Effector memory CD4-positive, alpha-beta T cell (primary cell): ENCODE measurements at places on chromosomes 1 and 21.

DNA sequence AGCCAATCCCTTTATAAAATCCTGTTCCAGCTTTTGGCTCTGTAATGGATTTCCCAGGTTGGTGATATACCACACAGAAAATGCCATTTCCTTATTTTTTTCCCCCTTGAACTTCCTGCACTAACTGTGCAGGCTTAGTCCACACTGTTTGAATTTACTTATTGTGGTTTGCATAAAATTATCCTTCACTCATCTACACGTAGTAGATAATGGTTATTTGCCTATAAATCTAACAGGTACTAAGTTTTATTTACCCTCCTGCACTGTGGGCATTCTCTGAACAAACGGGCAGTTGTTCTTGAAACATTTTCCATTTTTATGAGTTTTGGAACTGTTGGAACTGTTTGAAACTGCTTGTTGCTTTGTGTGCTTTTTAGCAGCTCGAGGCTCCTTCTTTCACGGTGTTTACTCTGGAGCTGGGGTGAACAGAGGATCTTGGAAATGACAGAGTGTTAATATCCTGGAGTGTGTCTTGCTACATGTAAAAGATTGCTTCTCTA, 23.0 kb upstream of the KIFAP3 start:
- DNase-seq: no peak

DNA sequence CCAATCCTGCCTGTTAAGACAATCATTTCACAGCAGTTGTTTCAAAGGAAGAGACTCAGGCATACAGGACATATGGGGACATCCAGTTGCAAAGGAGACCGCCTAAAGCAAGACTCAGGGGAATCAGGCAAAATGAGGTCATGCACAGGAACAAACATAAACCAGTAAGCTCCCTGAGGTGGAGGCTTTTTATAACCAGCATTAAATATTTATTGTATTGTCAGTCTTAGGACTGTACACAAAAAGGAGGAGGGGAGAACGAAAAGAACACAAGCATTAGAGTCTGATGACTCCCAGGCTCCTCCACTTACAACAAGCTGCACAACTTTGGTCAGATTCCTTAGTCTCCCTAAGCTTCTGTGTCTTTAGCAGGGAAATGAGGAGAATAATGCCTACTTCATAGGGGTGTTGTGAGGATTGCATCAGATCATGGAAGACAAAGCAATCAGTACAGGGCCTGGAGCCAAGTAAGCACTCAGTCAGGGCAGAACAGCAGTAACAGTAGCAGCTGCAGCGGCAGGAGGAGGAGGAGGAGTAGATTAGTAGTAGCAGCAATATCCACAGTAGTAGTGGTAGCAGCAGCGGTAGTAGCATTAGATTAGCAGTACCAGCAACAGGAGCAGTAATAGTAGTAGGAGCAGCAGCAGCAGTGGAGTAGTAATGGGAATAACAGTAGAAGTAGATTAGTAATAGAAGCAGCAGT, 54.2 kb upstream of the SPATA6 start:
- no peak for DNase-seq

DNA sequence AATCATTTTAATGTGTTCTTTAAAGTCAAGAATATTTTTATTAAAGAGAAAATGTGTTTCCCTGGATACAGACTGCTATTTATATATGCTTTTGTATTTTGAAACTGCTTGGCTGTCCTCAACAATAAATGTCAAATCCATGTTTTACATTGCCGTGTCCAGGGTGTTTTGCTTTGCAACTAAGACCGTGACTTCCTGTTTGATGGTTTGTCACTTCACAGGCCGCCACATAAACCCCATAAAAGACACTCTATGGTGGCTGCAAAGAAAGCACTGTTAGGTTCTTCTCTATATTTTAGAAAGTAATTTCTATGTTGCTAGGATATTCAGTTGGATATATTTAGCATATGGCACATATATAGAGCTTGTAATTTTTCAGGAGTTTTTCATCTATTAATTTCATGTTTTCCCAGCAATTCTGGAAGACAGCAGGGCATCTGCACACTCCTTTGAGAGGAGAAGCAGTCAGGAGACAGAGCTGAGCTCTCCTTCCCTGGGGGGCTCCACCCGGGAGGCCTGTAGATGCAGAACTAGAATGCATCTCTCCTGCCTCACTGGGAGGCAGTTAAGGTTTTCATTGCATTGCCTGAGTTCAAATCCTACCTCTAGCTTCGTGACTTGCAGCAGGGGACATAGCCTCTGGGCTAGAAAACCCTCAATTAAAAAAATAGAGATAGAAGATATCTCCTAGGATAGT, 33.1 kb downstream of the PRDM2 start:
- peak; percentile 5 for DNase-seq

DNA sequence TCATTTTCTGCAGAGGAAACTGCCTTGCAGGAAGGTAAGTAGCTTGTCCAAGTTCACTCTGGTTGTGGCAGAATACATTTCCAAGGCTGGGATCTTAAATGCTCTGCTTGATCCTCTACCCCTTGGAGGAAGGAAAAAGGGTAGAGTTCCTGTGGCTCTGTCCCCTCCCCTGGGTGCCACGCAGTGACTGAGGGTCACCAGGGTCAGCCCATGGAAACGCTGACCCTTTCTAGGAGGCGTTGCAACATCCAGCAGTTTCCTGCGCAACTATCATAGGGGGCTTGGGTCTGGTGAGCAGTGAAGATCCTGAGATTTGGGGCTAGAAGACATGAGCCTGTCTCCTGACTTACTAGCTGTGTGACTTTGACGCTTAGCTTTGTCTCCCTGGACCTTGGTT, 29.4 kb upstream of the EPS8L3 start:
- DNase-seq: no peak

DNA sequence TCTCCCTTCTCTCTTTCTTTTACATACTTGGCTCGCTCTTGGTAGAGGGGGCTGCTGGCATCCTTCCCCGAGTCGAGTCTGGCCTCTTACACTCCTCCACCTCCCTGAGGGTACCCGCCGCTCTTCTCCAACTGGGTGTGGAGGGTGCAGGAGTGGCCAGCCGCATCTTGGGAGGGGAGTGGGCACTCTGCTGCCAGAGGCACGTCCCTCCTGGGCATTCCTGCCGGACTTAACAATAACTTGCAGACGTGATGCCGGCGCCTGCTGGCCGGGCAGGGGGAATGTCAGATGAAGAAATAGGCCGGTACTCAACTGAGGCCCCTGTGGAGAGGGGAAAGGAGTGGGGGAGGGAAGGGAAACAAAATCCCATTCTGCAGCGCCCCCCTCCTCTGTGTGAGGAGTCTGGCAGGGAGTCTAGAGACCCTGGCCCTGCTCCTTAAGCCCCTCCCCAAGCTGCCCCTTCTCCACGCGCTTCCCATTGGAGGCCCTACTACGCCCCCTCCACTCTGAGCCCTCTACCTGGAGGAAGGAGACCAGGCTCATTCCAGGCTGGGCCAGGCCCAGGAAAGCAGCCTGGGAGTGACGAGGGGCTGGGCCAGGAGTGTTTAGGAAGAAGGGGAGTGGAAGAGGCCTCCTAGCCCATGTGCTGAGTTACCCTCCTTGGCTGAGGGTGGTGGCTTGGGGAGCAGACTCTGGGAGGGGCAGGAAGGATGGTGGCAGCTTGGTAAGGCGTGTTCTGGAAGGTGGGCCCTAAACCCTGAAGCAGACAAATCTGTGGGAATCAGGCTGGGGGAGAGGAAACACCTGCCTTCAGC, 1.8 kb downstream of the ATP2B4 start:
- no peak for DNase-seq

DNA sequence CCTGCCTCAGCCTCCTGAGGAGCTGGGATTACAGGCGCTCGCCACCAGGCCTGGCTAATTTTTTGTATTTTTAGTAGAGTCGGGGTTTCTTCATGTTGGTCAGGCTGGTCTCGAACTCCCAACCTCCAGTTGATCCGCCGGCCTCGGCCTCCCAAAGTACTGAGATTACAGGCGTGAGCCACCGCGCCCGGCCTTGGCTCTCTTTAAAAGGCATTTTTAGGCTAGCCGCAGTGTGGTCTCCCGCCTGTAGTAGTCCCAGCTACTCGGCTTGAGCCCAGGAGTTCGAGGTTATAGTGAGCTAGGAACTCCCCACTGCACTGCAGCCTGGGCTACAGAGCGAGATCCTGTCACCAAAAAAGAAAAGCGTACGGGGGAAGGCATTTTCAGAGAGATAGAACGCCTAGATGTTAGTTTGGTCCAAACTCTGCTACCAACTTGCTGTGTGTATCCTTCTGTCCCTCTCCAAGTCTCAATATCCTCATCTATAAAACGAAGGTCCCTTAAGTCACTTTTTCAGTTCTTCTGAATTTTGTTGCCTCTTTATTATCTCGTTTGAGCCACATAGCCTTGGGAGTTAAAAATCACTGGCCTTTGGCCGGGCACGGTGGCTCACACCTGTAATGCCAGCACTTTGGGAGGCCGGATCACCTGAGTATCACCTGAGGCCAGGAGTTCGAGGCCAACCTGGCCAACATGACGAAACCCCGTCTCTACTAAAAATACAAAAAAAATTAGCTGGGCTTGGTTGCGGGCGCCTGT, 734 bp downstream of the MED18 start:
- peak; percentile 6 for DNase-seq

DNA sequence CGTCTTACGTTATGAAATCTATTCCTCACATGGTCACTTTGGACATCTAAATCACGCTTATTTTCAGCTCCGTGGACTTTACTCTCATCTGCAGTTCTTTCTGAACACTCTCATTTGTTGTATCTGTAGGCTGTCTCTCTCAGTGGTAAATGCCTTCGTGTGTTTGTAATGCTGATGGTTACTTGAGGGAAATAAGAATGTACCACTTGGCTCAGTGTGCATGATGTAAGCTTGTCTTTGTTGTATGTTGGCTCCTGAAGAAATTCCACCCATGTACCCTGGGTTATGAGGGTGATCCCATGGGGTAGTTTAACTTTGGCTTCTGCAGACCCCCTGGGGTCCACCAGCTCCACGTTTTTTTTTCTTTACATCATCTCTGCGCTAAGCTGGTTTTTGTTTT, 378.4 kb downstream of the SETD4 start:
- no peak for DNase-seq

- no peak for DNase-seq
Measured at GRCh38 chr1:116075990-116076389, 35.2 kb upstream of the MAB21L3 start.

GRCh38 chr1:41975850-41976569, 57.3 kb upstream of the HIVEP3 start:
- DNase-seq: no peak

GRCh38 chr1:84299536-84300170, 1.9 kb upstream of the SAMD13 start:
- DNase-seq: no peak
